ENCODE measurements at places on chromosomes 4 and X. TPM values are rescaled to one million over a fixed set of nuclear protein-coding genes. Genes with fewer than 3 reads are reported as not detected.

DNA sequence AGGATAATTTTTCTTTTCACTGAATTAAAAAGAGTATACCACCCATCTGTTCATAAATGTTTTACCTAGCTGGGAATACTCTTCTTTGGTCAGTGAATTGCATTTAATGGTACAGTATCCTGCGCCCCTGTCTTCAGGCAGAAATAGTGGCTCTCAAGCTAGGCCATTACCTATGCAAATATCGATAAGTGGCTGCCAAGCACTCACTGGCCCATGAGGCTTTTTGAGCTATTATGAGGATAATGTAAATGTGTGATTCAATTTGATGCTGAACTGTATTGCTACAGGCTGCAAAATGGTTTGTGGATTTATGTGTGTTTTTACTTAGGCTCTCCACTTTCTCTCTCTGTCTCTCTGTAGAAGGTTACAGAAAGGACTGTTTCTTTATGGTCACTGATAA is 30.1 kb upstream of the MTMR1 start:
- no peaks in the 10 kb centered on the region for H3K27me3 ChIP-seq
- DNase-seq = no peak
- no peak overlapping the region for H3K27ac ChIP-seq

Gene NAP1L2
- total RNA-seq = 0.66 TPM

DNA sequence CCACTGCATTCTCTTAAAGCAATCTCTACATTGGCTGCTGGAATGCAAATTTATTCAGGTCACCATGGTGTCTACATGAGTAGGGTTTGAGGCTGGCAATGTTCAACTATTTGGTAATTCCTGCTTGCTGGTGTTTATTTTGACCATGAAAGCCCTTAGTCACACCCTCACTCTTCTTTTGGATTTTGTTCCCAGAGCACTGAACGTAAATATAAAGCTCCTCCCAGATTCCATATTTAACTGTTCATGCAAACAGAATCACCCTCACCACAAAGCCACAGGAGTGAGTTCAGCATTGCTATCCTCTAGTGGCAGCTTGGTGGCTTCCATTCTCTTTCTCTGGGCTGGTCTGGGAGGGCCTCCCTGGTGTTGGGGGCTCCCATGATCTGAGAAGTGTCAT is 82.8 kb downstream of the LNX1 start:
- H3K36me3 ChIP-seq = no peaks in the 10 kb centered on the region
- no peaks in the 10 kb centered on the region for H3K4me1 ChIP-seq
- no peak for DNase-seq
- H3K27me3 ChIP-seq = no peaks in the 10 kb centered on the region
- no peak overlapping the region for H3K27ac ChIP-seq

DNA sequence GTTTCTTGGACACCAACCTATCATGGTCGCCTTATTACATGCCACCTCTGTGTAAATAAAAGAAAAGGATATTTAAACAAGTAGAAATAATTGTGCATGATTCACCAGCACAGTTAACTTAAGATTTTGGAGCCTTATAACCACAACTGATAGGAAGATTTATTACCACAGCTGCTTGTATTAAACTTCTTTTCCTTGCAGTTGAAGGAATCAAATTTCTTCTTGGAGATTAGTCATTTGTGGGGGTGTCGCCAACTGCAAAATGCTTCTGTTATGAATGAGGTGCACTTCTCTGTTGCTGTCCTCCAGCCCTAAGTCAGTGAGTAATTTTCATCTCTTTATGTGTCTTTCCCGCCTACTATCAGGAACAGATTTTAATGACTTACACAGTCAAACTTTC is 73.3 kb downstream of the OR13H1 start:
- H3K27ac ChIP-seq = no peak overlapping the region
- H3K4me1 ChIP-seq = no peaks in the 10 kb centered on the region
- H3K36me3 ChIP-seq = no peaks in the 10 kb centered on the region
- no peak for DNase-seq
- no peaks in the 10 kb centered on the region for H3K27me3 ChIP-seq

- no peaks in the 10 kb centered on the region for H3K27me3 ChIP-seq
- H3K36me3 ChIP-seq = no peaks in the 10 kb centered on the region
- DNase-seq = no peak
- H3K4me3 ChIP-seq = no peak overlapping the region
Measured at GRCh38 chr4:162015090-162015489, 148.7 kb downstream of the FSTL5 start.

- H3K36me3 ChIP-seq = no peaks in the 10 kb centered on the region
- DNase-seq = no peak
- no peak overlapping the region for H3K27ac ChIP-seq
- H3K4me1 ChIP-seq = peaks cover 24% of the 10 kb centered on the region
- H3K4me3 ChIP-seq = no peak overlapping the region
- H3K27me3 ChIP-seq = no peaks in the 10 kb centered on the region
Measured at GRCh38 chr4:787561-787981, 38.4 kb downstream of the CPLX1 start.

DNA sequence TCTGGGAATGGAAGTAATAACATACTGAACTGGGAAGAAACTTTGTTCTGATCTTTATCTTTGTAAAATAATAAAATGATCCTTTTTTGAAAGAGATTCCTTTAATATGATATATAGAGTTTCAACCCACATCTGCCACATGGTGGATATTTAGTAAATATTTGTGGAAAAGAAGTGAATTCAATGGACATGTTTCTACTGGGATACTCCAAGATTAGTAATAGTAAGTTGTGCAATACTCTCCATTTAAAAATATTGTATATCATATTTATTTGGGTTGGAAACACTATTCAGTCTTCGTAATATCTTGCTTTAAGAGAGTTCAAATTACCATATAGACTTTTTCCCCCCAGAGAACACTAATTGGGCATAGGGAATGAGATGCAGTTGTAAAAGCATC is 17.8 kb upstream of the ARSJ start:
- no peaks in the 10 kb centered on the region for H3K36me3 ChIP-seq
- H3K4me1 ChIP-seq = no peaks in the 10 kb centered on the region
- no peak overlapping the region for H3K4me3 ChIP-seq
- no peak overlapping the region for H3K27ac ChIP-seq
- no peaks in the 10 kb centered on the region for H3K27me3 ChIP-seq

Gene SPATA18
- 8.0 TPM for total RNA-seq

Gene VCX
- not detected for total RNA-seq

DNA sequence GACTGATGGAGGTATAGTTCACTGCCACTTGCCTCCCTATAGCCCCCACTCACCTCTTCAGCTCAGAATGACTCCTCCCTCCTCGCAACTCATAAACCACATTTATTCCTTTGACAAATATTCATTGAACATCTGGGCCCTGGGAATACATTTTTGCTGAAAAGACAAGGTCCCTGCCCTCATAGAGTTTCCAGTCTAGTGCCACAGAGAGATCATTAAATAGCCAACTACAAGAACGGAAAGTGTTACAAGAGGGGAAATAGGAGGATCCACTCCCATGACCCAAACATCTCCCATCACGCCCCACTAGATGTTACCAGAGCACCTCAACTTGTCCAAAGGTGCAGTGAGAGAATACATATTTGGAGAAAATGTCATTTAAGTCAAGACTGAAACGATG is 3.2 kb upstream of the KLF3 start:
- H3K27ac ChIP-seq = no peak overlapping the region
- no peak overlapping the region for H3K4me3 ChIP-seq
- H3K27me3 ChIP-seq = no peaks in the 10 kb centered on the region
- H3K4me1 ChIP-seq = peaks cover 10% of the 10 kb centered on the region

Gene C4orf36
- total RNA-seq = 3.6 TPM

Gene PDE6B
- total RNA-seq = not detected

DNA sequence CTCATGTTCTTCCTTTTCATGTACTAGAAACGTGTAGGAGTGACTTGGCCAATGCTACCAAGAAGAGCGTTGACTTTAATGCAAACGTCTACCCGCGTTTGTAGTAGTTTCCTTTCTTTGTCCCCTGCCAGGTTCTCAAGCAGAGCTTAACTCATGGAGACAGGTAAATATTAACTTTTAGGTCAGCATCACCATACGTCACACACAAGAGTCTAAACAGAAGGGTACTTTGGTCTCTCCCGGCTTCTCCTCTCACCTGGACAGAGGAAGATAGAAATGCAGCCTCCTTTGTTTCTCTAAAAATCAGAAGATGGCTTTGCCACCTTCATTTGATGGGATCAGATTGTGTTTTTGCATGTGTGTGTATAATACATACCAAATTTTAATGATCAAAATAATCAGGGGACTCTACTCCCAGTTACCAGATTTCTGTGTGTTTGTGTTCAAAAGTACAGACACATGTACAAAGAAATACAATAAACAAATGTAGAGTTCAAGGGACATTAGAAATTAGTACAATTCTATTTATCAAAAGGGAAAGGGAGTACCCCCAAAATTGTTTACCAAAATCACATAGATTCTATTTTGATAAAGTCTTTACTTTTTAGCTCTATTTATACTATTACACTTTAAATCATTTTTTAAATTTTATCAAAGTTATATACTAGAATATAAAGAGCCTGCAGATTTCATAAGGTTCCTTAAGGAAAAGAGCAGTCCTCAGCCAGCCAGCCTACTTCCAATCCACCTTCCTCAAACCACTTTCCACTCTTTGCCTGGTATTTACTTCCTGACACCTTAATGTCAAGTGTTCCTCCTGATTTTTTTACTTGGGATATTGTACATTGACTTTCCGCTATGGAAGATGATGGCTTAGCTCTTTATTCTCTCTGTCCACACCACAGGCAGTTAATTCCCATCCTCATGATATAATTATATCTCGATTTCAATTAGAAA is 195.5 kb downstream of the RELL1 start:
- H3K27ac ChIP-seq = peak overlapping the region; percentile 63
- no peak for DNase-seq
- H3K27me3 ChIP-seq = no peaks in the 10 kb centered on the region
- H3K36me3 ChIP-seq = peaks cover 3% of the 10 kb centered on the region
- no peak overlapping the region for H3K4me3 ChIP-seq
- H3K4me1 ChIP-seq = peaks cover 36% of the 10 kb centered on the region

Gene RXFP1
- not detected for total RNA-seq

Gene TMPRSS11D
- not detected for total RNA-seq

- no peaks in the 10 kb centered on the region for H3K36me3 ChIP-seq
- H3K27ac ChIP-seq = no peak overlapping the region
- H3K4me1 ChIP-seq = no peaks in the 10 kb centered on the region
- H3K27me3 ChIP-seq = no peaks in the 10 kb centered on the region
Measured at GRCh38 chr4:138996090-138996489, 19.5 kb upstream of the NOCT start.

Gene CYSLTR1
- total RNA-seq = 4.9 TPM

Gene TEX11
- total RNA-seq = 0.26 TPM
